HAP-1 (cell line): ENCODE measurements at places on chromosomes 5 and 9.
A peak's percentile ranks its signal among the peaks of the same experiment; 100 is the strongest.

DNA sequence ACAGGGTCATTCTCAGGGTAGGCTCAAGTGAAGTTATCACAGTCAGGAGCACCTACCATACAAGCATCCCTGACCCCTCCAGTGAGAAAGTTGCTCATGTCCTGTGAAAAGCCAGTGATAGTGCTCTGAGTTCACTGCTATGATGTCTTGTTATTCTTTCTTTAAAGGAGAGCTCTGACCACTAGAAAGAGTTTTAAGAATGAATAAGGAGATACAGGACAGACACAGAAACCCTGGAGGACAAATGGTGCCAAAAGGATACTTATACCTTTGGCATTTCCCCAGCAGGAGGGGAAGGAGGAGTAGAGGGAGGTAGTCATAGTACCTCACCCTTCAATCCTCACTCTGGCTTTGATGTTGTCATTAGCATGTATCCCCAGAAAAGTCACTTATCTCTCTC lies 84.0 kb upstream of the AGXT2 start:
- DNase-seq, result no peak

DNA sequence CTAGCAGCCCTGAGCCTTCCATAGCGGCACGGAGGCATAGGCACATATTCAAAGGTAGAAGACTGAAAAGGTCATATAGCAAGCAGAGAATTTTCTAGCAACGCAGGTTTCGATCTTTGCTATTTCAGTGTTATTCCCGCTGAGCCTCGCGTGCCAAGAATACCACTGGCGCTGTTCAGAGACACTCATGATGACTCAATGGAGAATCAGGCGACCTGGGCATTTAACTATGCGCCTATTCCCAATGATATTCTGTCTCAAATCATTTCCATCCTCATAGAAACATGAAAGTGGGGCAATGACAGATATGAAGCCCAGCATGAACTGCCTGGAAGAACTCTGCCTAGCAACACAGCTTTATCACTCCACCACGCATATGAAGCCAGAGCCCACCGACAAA lies 59.9 kb downstream of the EFNA5 start:
- no peak for DNase-seq

DNA sequence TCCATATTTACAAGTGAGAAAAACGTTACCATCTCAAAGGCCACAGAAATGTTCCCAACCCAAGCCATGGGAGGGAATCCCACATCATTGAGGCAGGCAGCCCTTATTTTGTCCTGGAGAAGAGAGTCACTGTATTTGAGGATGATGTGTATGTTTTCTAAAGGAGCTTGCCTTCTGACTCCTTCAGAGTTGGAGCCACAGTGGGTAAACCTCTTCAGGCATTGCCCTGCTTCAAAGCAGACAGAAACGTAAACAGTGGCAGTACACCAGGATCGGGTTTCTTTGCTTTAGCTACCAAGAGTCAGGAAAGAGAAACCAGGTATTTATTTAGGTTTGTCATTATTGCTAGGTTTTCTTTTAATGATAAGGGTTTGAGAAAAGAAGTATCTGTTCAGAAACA lies 45.7 kb downstream of the MUSK start:
- no peak for DNase-seq

- no peak for DNase-seq
Observed at GRCh38 chr9:124216474-124217176, 41.1 kb upstream of the NEK6 start.

GRCh38 chr5:2381861-2382260 lies 369.6 kb downstream of the IRX2 start:
- DNase-seq, result no peak

GRCh38 chr5:106699198-106699597 lies 971.5 kb downstream of the EFNA5 start:
- DNase-seq, result no peak

GRCh38 chr9:35203528-35203927 lies 41.7 kb downstream of the UNC13B start:
- DNase-seq, result no peak

GRCh38 chr9:84238652-84239051 lies 101.9 kb downstream of the SLC28A3 start:
- DNase-seq, result peak; percentile 36

GRCh38 chr9:127273326-127273725 lies 8.8 kb downstream of the GARNL3 start:
- DNase-seq, result no peak

GRCh38 chr9:116662646-116663310 lies 24.3 kb upstream of the TRIM32 start:
- no peak for DNase-seq

DNA sequence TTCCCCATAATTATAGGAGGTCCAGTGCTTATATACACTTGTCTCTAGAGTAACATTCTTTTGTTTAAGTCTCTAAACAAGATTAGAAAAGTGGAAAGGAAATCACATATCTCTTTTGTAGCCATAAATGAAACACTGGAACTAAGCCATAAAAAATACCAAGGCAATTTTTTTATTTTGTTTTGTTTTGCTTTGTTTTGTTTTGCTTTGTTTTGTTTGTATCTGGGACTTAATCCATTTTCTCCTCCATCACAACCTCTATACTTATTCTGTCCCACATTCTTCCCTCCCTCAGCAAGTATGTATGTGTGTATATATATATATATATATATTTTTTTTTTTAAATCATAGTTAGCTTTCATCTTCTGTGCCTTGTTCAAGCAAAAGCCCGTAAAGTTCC lies 436.6 kb upstream of the MPDZ start:
- DNase-seq, result peak; percentile 12

- no peak for DNase-seq
Observed at GRCh38 chr5:139664086-139664693, 16.0 kb downstream of the CXXC5 start.

GRCh38 chr5:151295138-151295537 lies 8.4 kb downstream of the SLC36A3 start:
- no peak for DNase-seq

- DNase-seq, result no peak
Observed at GRCh38 chr9:95648225-95648624, 131.5 kb upstream of the PTCH1 start.

- DNase-seq, result no peak
Observed at GRCh38 chr9:137899551-137900360, 22.2 kb downstream of the CACNA1B start.

- DNase-seq, result no peak
Observed at GRCh38 chr5:148388696-148389095, 4.9 kb downstream of the FBXO38 start.

- no peak for DNase-seq
Observed at GRCh38 chr9:133854765-133855164, 116.6 kb upstream of the SARDH start.

GRCh38 chr9:18036422-18037187 lies 437.3 kb upstream of the ADAMTSL1 start:
- DNase-seq, result no peak

- DNase-seq, result no peak
Observed at GRCh38 chr9:102569436-102569835, 425.7 kb upstream of the CYLC2 start.

DNA sequence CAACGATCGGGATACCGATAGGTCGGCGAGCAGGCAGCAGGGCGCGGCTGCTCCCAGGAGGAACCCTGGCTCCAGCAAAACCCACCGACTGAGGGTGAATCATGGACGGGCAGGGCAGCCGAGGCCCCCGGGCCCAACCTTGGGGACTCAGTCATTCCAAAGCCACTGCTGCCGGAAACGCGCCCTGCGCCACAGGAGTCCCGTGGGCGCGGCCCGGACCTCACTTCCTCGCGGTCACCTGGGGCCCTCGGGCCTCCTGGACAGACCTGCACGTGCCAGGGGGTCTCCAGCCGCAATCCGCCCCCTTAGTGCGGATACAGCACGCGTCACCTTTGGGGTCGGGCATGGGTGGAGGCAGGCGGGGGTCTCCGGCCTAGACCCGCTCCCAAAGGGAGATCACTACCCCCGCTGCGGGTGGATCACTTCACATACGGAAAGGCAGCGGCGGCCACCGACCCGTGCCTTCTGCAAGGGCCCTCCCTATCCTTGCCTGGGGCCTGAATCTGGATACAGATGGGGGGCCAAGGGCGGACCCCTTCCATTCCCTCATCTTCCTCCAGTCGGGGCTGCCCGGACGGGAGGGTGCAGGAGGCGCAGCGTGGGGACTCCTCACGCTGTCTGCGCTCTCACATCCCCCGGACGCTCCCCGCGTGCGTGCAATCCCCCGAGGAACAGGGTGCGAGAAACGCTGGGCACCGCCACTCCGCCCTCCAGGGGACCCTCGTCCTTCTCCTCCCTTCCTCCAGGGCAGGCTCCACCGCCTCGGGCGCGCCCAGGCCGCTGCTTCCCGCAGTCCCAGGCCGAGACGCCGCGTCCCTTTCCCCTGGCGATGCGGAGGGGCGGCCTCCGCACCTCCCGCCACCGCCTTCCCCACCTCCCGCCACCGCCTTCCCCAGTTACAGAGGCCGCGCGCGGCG lies 586 bp downstream of the TXN start:
- peak; percentile 32 for DNase-seq

DNA sequence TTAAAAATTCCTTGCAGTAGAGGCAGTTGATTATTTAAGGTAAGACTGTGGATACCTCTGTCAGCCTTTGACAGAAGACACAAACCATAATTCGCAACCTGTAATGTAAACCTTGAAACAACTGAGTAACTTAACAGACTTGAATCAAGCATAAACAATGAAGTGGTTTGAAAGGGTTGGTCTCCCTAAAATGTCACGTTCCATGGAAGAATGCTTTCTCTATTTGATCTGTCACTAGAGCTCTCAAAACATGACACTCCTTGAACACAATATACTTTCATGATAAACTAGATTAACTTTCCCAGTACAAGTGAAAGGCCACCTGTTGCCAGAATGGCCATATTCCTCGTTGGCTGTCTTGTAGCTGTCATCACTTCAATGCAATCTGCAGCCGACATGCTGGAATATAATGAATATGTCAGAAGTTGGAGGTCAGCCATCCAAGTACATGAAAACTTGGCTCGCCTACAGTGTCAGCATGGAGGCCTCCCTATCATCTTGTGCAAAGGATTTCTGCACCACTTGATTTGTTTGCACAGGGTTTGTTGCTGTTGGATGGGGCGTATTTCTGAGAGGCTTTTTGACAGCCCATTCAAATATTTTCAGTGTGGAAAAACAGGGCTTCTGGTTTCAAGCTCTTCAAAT lies 228.0 kb downstream of the TLE4 start:
- no peak for DNase-seq

DNA sequence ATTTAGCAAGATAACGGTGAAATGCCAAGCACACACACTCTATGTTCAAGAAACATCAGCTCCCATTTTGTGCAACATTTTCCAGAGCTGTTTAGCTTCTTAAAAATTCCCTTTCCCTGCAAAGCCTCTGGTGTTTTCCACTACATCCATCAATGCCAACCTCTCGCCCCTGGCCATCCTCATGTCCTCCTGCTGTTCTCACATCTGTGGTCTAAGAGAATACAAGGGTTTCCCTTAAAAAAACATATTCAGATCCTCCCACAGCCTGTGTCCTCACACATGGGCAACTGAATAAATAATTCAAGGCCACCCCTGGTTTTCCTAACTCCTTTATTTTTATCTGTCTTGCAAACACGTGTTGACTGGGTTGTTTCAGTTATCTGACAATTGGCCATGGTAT lies 70.3 kb downstream of the PAPPA start:
- no peak for DNase-seq

DNA sequence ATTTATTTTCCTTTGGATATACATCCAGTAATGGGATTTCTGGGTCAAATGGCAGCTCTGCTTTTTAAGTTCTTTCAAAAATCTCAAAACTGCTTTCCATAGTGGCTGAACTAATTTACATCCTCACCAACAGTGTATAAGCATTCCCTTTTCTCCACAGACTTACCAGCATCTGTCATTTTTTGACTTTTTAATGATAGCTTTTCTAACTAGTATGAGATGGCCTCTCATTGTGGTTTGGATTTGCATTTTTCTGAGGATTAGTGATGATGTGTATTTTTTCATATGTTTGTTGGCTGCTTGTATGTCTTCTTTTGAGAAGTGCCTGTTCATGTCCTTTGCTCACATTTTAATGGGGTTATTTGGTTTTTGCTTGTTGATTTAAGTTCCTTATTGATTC lies 90.0 kb upstream of the HMHB1 start:
- no peak for DNase-seq

- DNase-seq, result peak; percentile 99
Observed at GRCh38 chr9:84293001-84293798, 47.4 kb downstream of the SLC28A3 start.

GRCh38 chr9:123642291-123643278 lies 286.6 kb downstream of the CRB2 start:
- DNase-seq, result peak; percentile 85

- DNase-seq, result no peak
Observed at GRCh38 chr9:121239851-121240250, 28.1 kb upstream of the GSN start.

DNA sequence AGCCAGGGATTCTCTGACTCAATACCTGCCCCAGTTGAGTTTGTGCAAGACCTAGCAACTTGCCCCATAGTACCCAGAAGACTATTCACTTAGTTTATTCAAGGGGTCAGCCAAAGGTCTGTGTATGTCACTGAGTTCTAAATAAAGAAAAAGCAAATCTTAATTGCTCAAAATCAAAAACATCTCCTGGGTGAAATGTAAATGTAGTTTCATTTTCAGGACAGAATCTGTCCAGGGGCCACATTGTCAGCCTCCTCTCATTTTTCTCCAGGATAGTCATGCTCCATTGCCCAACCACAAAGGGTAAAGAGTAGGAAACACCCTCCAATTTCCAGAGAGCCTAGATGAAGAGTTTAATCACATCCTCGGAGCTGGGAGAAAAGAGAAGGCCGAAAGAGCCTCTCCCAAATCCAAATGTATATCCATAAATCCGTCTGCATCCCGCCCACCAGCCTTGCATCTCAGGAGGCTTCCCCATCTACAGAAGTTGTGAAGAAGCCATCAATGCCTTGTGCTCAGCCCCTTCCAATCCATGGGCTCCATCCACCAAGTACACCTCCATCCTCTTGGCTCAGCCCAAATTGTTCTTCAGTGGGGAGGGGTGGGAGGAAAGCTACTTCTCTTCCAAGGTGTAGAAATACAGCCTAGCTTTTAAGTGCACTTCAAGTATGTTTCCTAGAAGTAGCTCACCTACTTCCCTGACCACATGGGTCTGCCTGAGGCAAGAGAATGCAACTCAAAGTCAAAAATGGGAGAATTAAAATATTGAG lies 26.9 kb downstream of the ADAM19 start:
- no peak for DNase-seq

GRCh38 chr9:515665-516064 lies 301.0 kb downstream of the DOCK8 start:
- DNase-seq, result no peak

- DNase-seq, result no peak
Observed at GRCh38 chr9:102273952-102274351, 535.5 kb upstream of the GRIN3A start.

- DNase-seq, result no peak
Observed at GRCh38 chr5:13251623-13252376, 692.7 kb downstream of the DNAH5 start.

DNA sequence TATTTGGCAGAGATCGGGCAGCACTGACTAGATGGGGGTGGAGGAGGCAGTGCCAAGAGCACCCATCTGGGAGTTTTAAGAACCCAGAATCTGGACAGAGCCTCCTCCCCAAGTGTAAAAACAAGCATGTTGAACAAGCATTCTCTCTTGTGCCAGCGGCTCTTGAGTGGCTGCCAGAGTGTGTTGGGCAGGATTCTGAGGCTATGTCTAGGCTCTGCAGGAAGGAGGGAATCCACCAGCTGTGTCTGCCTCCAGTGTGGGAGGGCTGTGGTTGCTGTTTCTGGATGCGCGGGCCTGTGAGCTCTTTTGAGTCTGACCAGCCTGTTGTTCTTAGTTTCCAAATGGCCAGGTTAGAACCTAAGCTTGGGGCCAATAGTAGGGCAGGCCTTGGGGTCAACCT lies 39.8 kb downstream of the HMCN2 start:
- DNase-seq, result no peak
